ENCODE measurements at places on chromosomes 4 and X.

- no peak for DNase-seq
Measured at GRCh38 chr4:139986106-139986505, 167.9 kb downstream of the MAML3 start.

- DNase-seq: peak; percentile 60
Measured at GRCh38 chr4:181289198-181289597, 954.0 kb upstream of the TENM3 start.

- no peak for DNase-seq
Measured at GRCh38 chrX:106484233-106484632, 127.5 kb upstream of the RADX start.

GRCh38 chrX:107571296-107571998 is 56.9 kb upstream of the PRPS1 start:
- DNase-seq: no peak

DNA sequence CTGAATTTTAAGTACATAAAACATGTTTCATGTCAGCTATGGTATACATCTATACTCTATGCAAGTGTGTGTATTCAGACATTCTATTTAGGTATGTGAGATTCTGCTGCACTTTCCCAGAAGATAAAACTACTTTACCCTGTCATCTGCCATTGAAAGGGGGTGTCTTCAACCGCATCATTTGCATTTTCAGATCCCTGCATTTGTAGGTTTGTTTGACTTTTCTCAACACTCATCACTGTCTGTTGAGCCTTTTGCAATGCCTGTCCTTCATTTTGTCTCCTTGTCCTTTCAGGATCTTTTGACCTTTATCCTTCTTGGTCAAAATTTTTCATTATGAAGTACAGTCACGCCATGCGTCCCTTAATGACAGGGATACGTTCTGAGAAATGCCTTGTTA is 103.5 kb downstream of the TMA16 start:
- DNase-seq: no peak

DNA sequence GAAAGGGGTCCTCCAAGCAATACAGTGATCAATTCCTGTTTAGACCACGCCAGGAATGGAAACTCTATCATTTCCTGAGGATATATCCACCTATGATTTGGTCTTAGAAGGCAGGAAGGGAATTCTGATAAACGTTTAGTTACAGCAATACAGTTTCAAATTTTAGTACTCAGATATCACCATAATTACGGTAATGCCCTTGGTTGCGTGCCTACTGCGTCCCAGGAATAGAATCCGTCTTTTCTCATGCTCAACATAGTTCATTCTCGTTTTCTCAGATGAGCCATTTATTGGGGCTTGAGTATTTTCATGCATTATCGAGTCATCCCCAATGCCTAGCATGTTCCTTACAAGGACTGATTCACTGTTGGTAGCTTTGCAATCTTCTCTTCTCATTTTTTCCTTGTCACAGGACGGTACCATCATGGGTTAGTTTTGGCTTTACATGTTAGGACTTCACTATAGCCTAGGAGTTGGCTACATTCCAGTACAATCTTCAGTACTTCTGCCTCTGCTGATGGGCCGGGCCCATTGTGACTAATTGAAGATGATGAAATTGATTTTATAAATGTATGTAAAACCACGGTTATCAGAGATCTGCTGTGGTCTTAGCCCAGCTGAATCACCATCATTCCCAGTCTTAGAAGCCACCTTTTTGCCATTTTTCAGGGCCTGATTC is 4.4 kb upstream of the PRKX start:
- DNase-seq: no peak

DNA sequence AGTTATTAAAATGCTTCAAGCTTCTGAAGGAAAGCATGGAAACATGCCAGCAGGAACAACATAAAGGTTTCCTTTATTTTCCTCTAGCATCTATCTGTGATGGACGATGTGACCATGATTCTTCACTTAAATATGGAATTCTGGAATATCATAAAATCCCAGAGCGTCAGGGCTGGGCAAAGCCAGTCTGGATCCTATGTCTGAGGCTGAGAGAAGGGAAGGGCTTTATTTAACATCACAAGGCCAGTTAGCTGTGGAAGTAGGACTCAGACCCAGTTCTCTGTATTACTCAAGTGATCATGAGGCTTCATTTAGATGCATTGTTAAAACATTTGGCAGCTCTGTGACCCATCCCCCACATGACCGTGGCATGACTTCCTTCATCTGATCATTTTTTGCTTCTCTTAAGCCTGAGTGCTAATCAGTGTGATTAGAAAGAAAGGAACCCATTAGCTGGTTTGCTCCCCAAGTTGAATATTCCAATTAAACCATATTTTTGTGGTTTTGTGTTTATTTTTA is 40.9 kb upstream of the EOLA2 start:
- no peak for DNase-seq

- no peak for DNase-seq
Measured at GRCh38 chrX:120350450-120351138, 11.3 kb upstream of the ATP1B4 start.

GRCh38 chrX:46792810-46793188 is 33.9 kb upstream of the SLC9A7 start:
- DNase-seq: no peak

DNA sequence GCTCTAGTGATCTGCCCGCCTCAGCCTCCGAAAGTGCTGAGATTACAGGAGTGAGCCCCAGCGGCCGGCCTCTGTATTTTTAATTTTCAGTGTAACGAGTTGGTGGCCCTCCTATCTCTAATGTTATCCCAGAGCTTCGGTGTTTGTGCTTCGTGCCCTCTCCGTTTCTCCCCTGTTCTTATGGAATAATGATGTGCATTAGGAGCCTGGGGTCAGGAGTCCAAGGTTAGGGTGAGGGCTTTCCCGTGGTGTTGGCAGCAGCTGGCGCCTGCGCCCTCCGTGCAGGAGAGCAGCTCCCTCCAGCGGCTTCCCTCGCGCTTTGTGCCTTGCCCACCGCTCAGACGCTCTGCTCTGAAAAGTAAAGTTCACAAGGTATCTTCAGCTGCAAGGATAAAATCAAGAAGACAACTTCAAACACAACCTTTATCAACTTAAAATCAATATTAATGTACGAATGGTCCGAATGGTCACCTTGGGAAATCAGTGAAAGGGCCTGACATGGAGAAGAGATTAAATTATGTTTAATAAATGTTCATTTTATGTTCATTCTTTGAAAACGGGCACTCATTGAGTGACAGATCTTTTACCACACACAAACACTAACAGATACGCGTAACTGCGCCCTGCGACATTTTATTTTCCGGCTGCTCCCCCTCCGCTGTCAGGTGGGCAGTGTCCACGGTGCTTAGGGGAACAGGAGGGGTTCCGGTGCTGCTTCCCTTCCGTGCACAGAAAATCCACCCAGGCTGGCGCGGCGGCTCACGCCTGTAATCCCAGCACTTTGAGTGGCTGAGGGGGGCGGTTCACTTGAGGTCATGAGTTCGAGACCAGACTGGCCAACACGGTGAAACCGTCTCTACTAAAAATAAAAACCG is 62.4 kb downstream of the TRAPPC11 start:
- no peak for DNase-seq

DNA sequence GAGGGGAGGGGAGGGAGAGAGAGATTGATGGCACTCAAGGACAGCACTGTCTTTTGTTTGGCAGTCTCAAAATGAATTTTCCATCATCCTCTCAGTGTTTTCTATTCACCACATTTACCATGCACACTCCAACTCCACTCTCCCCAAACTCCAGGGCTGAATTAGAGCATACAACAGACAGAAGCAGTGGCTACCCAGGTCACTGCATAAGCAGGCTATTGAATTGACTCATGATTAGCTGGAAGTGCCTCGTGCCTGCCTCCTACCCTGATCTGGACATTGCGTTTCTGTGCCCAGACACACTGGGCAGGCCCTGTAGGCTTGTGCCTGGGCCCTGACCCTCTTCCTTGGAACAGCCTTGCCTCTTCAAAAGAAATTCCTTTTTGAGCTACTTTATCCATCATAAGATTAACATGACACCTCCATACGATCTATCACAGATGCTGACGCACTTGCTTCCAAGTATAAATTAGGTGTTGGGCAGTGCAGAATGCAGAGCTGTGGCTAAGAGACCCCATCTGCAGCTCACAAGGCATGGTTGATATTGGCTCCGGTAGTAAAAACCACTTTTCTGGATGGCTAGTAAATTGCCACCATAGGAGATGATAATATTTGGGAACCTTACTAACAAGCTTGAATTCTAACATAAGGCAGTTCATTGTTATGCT is 752.9 kb downstream of the RPA4 start:
- no peak for DNase-seq

- no peak for DNase-seq
Measured at GRCh38 chr4:32950866-32951265, 2230.7 kb downstream of the PCDH7 start.

GRCh38 chrX:10761447-10761846 is 141.1 kb upstream of the MID1 start:
- no peak for DNase-seq

GRCh38 chr4:15784959-15785634 is 7.0 kb downstream of the CD38 start:
- DNase-seq: no peak

GRCh38 chrX:46642145-46642544 is 68.6 kb downstream of the CHST7 start:
- no peak for DNase-seq

GRCh38 chr4:148182230-148182911 is 259.8 kb downstream of the NR3C2 start:
- no peak for DNase-seq

DNA sequence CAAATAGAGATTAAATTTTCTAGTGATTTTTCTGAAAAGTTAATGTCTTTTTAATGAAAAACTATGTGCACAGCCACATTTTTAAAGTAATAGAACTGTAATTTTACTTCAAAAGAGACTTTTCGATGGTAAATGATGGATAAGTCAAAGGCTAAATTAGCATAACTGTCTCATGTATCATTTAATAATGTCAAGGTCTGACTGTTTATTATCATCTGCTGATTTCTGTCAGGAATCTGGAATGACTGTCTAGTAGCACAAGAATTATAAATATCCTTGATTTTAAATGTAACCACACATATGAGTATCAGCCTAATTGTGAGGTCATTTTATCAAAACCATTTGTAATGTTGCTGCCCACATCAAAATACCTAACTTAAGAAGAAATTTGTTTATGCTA is 333.8 kb downstream of the EPHA5 start:
- no peak for DNase-seq

- DNase-seq: peak; percentile 48
Measured at GRCh38 chr4:74962584-74962983, 29.7 kb downstream of the PARM1 start.

- no peak for DNase-seq
Measured at GRCh38 chrX:118975831-118976598, 1.6 kb downstream of the LONRF3 start.

- DNase-seq: no peak
Measured at GRCh38 chrX:10903523-10903922, 207.6 kb upstream of the HCCS start.

- no peak for DNase-seq
Measured at GRCh38 chr4:119038116-119038841, 97.4 kb upstream of the MYOZ2 start.

- DNase-seq: no peak
Measured at GRCh38 chr4:134343081-134343480, 141.5 kb upstream of the PABPC4L start.

GRCh38 chr4:878796-879728 is 53.1 kb downstream of the GAK start:
- no peak for DNase-seq

DNA sequence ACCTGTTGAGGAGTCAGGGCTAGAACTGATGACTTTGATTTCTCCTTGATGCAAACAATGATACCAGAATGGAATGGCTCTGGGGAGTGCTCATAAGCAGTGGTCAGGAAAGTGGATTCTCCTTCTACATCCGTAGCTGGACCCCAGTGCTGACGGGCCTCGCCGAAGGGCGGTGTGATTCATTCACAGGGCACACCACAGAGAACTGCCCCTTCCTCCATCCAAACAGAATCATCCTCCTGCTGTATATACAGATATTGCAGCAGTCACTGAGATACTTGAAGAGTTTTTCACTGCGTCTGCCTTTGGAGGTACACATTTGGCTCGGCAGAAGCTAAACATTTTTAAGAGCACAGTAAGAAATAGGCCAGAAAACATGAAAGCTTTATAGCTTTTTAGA is 7.3 kb upstream of the DCTD start:
- no peak for DNase-seq

- DNase-seq: no peak
Measured at GRCh38 chr4:55547918-55548317, 1.2 kb upstream of the CLOCK start.

GRCh38 chr4:140904904-140905303 is 148.7 kb upstream of the TBC1D9 start:
- DNase-seq: no peak

- no peak for DNase-seq
Measured at GRCh38 chr4:143441109-143441508, 72.4 kb upstream of the SMARCA5 start.

DNA sequence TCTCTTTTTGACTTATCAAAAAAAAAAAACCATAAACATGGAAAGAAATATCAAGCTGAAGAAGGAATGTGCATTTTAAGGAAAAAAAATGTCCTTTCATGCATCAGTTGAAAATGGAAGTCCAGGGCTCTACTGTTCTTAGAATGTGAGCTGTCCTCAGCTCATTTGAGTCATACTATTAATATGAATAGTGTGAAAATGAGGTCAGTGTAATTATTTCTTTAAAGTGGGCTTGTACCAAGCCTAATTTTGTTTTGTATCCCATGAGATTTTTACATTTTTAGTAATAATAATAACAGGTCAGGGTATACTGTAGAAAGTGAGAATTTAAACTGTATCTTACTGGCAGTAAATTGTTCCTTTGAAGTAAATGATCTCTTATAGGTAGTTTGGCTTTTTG is 148.5 kb downstream of the NAA11 start:
- no peak for DNase-seq

- no peak for DNase-seq
Measured at GRCh38 chr4:95141361-95141760, 383.6 kb downstream of the BMPR1B start.

- no peak for DNase-seq
Measured at GRCh38 chr4:113869743-113870375, 108.3 kb upstream of the CAMK2D start.

DNA sequence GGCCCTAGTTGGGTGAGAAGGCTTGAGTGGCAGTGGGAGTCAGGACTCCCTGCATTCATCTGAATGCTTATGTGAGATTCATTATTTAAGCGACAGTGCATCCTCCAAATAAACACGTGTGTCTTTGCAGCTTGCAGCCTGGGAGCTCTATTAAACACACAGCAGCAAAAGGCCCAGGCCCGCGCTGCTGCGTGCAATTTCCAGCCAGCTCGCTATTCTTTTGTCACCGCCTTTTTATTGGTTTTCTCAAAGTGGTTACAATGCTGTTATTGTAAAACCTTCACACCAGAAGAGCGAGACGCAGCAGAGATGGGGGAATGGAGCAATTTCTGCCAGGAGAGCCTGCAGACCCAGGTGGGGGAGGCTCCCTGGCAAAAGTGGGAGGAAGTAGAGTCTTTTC is 252.5 kb downstream of the BCOR start:
- no peak for DNase-seq

DNA sequence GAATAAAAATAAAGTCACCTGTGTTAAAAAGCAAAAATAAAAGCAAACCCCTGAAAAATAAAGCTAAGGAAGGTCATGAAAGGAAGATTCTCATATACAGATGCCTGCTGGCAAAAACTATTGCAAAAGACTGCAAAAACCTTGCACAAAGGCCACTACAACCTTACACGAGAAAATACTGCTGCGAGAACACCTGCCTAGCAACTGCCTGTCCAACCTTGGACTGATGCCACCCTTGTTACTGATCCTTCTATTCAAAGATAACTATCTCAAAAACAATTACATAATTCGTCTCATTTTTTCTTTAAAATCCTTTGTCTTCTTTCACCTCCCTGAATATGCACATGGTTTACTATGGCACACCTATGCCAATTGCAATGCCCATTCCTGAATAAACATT is 49.6 kb downstream of the SLC2A9 start:
- DNase-seq: no peak

- no peak for DNase-seq
Measured at GRCh38 chrX:37726346-37726745, 40.8 kb downstream of the XK start.
